ENCODE measurements at places on chromosomes 5 and 9.

DNA sequence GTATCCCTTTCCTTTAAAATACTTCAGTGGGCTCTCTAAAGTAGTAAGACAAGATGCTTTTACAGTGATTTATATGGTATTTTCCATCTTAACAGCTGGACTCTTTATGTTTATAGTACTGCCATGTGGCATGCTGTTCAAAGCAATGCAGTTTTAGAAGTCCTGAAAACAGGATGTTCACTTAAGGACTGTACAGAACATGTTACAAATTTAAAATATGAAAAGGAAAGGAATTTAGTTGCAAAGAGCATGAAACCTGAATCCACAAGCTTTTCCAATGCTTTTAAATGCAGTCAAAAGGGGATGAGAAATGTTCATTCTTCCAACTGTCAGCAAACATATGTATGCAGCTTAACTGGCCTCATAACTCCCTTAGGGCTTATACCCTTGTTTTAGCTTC is 580.2 kb downstream of the EFNA5 start:
- no peak for DNase-seq

- no peak for DNase-seq
Observed at GRCh38 chr5:6449465-6450158, 953 bp downstream of the UBE2QL1 start.

GRCh38 chr9:14908295-14909180 is 1.7 kb downstream of the FREM1 start:
- DNase-seq: no peak

DNA sequence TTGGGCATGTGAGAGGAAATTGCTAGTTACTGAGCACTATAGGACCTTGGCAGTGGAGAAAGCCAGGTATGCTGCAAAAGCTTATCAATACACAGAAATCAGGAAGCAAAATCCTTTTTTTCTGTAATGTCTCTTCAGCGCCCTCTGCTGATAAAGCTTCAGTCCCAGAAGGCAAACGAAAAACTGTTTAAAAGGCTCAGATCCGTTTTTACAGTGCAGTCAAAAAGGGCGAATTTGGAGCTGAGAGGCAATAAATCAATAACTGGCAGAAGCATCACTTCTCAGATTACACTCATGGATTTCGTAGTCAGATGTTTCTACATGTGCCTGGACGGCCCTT is 1.1 kb upstream of the MAN2A1 start:
- DNase-seq: no peak

DNA sequence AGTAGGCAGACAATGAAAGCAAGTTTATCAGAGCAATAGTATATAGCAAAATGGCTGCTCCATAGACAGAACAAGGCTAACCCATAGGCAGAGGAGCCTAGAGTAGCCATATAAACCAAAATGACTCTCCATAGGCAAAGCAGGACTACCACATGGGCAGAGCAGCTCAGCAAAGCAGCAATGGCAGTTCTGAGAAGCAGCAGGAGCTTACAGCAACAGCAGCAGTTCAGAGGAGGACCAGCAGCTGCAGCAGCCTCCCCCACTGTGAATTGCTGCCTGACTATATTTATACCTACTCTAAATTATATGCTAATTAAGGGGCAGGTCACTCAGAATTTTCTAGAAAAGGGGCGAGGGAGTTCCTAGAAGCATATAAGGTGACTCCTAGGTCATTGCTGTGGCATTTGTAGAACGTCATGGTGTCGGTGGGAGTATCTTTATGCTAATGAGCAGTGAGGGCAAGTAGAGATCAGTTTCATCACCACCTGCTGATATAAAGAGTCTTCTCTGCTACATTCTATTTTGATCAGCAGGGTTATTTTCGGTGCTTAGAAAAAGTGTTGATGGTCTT is 1115.5 kb downstream of the DTWD2 start:
- DNase-seq: no peak

All from CD4-positive, alpha-beta memory T cell (primary cell).